Activated CD4-positive, alpha-beta T cell treated with anti-CD3 and anti-CD28 coated beads, Interleukin-2, amount 50 U/mL, for 16 hours (primary cell): ENCODE measurements at places on chromosomes 6 and 20.

GRCh38 chr20:8386991-8387390, 254.9 kb downstream of the PLCB1 start:
- no peak for DNase-seq

DNA sequence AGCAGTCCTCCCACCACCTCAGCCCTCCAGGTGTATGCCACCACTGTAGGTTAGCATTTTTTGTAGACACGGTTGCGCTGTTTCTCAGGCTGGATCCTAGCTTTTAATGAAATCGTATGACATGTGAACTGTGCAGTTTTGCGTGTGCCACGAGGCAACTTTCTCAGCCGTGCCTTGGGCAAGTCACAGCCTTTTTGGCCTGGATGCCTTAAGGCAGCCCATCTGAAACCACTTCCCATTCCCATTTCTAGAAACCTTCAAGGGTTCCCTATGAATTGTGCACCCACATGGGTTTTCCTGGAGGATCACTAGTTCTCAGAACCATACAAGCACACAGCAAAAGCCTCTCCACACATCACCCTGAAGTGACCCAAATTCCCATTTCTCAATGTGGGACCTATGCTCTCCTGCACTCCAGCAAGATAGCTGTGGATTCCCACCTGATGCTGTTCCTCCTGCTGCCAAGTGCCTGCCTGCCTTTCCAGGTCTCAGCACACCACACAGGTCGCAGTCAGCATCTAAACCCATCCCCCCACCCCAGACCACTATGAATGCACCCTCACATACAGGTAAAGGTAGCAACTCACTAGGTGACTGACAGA, 28.9 kb downstream of the SNX5 start:
- DNase-seq: no peak

DNA sequence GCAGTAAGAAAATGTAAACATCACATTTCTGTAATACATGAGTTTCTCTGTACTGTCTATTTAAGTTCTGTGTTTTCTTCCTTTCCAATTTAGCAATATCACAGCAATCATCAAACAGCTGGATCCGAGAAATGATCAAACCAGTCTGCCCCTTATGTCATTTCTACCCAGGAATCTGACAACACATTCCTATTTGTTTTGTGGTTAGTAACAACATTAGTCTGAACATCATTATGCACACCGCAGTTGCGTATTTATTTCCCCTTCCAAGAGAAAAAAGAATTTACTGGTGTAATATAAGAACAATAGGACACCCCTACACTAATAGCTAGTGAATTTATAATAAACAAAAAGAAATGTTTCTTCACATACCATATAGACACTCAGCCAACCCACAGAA, 179.5 kb downstream of the BTBD9 start:
- no peak for DNase-seq

DNA sequence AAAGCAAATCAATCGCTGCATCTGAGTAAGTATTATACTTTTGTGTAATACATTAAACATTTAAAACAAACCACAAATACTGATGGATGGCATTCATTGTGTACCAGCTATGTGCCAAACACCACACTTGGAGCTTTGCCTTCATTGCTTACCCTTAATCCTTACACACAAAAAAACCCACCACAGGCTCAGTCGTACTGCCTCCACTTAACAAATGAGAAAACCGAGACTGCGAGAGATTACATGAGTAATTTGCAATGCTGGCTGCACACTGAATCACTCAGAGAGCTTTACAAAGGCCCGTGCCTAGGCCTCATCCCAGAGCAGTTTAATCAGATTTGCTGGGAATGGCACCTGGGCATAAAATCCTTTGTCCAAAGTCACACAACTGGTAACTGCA, 130.5 kb downstream of the EDN1 start:
- DNase-seq: no peak

- no peak for DNase-seq
Measured at GRCh38 chr20:37317316-37317715, 27.9 kb downstream of the MANBAL start.

DNA sequence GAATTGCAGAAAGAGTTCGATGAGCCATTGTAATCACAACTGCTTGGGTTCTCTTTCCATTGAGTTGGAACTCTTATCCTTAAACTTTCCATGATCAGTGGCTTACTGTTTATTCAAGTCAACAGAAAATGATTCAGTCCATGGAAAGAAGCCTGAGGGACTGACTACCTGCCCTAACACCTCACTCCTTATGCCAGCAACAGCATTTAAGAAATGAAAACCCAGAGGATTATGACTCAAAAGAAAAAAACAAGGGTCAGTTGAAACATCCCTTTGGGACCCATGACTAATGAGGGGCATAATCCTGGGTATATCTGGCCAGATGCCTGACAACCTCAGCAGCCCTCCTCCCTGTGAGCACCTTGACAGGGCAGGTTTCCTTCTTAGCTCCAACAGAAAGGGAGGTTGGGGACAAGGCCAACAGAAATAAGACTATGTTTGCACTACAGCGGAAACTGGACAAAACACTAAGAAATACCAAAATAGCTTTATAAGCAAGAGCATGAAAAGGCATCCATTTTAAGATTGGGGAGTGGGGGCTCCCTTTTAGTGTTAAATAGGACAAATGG, 106.7 kb downstream of the MAP3K5 start:
- DNase-seq: no peak

- no peak for DNase-seq
Measured at GRCh38 chr6:52994031-52994838, 849 bp downstream of the GSTA4 start.

DNA sequence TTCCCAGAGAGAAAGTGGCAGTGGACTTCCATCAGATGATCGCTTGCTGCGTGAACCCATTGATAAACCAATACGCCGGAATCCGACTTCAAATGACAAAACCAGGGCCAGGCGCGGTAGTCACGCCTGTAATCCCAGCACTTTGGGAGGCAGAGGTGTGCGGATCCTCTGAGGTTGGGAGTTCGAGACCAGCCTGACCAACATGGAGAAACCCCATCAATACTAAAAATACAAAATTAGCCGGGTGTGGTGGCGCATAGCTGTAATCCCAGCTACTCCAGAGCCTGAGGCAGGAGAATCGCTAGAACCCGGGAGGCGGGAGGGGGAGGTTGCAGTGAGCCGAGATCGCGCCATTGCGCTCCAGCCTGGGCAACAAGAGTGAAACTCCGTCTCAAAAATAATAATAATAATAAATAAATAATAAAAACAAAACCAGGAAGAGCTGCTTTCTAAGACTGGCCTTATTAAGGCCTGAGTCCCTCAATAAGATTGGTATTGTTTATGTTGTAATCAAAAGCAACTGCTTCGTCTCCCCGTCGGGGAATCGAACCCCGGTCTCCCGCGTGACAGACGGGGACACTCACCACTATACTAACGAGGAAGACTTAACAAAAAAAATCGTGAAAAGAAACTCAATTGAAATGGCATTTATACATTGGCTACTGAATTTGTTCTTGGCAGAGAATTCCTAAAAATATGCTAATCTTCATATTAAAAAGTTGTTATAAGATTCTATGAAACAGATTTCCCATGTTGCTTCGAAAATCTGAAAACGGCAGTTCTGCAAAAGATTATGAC, 110.2 kb upstream of the ZNF184 start:
- peak; percentile 85 for DNase-seq

DNA sequence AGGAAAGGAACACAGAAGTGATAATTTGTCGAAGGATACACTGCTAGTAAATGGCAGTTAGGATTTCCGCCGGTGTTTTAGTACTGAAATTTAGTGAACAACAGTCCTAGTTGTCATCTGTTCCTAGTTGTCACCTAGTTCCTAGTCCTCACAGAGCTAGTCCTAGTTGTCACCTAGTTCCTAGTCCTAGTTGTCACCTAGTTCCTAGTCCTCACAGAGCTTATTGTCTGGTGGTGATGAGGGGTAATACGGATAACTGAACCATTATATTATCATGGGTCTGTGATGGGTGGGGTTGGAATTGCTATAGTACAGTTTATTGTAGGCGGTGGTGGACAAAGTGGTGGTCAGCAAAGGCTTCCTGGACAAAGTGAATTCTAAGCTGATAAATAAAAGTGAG, 1.8 kb downstream of the SNRNP48 start:
- no peak for DNase-seq

DNA sequence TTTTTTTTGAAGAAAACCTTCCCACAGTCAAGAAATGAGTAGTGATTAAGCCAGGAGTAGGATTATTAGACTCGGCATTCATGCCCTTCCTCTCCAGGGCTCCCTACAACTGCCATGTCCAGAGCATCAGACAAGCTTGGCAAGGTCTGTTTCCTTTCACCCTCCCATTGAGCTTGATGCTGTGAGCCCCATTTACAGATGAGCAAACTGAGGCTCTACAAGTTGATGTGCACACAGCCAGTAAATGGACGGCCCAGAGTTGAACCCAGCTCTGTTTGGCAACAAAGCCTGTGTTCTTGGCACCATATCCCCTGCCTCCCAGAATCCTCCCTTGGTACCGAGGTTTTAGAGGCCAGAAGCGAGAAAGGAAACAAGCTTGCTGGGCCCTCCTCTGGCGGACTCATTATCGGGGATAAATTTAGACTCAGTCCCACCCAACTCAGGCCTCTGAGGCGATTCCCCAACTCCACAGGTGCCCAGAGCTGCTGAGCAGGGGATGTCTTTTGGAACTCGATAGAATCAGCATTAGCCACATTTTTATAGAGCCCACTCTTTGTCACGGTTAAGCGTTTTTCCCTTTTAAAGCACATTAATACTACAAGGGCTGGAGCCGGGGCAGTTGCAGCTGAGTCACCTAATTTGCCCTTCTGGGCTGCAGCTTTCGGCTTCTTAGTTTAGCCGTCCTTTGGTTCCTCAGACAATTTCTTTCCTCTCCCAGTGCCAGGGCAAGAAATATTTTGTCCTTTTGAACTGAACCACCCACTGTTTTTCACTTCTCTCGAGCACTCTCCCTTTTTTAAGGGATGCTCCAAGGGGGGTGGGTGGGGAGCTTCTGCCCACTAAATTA, 23.0 kb upstream of the NFATC2 start:
- no peak for DNase-seq

GRCh38 chr6:167815296-167815980, 11.3 kb upstream of the AFDN start:
- no peak for DNase-seq

DNA sequence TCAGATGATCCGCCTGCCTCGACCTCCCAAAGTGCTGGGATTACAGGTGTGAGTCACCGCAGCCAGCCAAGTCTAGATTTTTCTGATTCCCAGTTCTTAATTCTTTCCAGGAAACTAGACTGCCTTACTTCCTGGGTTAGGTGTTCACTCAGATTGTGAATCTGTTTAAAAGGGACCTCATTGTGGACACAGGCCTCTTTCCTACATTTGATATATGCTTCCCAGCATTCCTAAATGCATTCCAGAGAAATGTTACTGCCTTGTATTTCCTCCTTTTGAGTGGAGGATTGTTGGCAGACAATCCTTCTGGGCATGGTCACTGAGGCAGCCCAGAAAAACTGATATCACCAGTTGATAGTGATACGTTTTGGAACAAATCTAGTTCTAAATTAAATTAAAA, 15.7 kb downstream of the TMEM181 start:
- no peak for DNase-seq

DNA sequence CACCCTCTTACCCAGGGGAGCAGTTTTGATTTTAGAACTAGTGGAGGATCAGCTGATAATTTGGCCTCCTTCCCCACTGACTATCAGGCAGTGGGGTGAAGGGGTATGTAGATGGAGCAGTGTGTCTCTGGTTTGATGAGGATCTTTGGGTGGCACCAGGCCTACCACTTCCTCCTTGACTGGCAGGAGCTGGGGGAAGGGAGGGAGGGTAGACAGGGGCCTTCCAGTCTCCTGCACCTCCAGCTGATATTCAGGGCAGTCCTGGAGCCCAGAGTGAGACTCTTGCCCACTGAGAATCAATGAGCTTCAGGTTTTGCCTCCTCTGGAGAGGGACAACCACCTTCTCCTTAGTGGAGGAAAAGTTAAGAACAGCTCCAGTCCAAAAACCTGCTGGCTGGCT, 3.2 kb downstream of the DEF6 start:
- DNase-seq: peak; percentile 54

DNA sequence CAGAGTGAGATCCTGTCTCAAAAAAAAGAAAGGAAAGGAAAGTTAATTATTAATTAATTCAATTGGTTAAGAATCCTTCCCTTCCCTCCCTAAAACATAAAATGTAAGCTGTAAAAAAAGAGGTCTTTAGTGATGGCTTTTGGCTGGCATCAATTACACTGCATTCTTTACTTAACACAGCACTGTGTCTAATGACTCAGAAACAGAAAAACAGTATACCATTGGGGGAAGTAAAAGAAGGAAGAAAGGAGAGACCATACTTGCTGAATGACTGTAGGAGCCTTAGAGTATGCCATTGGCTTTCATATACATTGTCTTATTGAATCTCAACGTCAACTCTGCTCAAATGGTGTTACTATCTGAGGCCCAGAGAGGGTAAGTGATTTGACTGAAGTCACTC, 18.3 kb upstream of the CITED2 start:
- no peak for DNase-seq

GRCh38 chr6:28586324-28586723, 60.6 kb downstream of the GPX5 start:
- no peak for DNase-seq

GRCh38 chr6:124433387-124434160, 528.7 kb upstream of the RNF217 start:
- DNase-seq: no peak

DNA sequence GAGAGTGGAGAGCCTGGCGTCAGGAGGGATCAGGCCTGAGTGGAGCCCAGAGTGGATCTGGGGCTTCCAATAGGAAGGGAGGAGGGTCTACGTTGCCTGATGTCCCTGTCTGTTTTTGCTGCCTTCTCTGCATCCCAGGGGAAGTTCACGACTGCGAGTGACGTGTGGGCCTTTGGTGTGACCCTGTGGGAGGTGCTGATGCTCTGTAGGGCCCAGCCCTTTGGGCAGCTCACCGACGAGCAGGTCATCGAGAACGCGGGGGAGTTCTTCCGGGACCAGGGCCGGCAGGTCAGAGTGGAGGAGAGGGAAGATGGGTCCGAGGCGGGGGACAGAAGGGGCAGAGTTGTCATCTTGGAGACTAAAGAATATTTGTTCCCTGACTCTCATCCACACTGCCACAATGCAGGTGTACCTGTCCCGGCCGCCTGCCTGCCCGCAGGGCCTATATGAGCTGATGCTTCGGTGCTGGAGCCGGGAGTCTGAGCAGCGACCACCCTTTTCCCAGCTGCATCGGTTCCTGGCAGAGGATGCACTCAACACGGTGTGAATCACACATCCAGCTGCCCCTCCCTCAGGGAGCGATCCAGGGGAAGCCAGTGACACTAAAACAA, 9.2 kb upstream of the GTF2H4 start:
- DNase-seq: no peak

GRCh38 chr6:24149296-24149695, 23.3 kb downstream of the NRSN1 start:
- DNase-seq: no peak

- no peak for DNase-seq
Measured at GRCh38 chr20:10387686-10388085, 46.3 kb downstream of the MKKS start.

- DNase-seq: no peak
Measured at GRCh38 chr20:21508230-21509078, 5.4 kb downstream of the NKX2-2 start.
